ENCODE measurements at places on chromosomes 1 and 21.

GRCh38 chr1:204658295-204658694 lies 27.2 kb downstream of the LRRN2 start:
- no peak for DNase-seq

DNA sequence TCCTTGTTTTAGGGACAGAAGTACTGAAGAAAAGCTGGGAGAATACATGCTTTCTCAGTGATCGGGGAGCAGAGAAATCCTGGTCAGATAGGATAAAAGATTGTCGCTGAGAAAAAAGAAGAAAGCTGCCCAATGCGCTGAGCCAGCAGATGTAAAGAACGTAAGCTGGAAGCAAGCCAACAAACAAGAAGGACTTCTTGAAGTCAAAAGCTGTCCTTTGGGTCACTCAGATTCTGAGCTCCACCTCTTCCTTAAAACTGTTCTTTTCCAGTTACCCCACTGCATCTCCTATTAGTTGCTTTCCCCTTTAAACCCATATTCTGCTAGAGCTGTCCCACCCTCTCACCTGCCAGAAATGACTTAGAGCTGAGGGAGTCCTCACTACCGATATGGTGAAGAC lies 64.8 kb downstream of the GPR137B start:
- DNase-seq = no peak

DNA sequence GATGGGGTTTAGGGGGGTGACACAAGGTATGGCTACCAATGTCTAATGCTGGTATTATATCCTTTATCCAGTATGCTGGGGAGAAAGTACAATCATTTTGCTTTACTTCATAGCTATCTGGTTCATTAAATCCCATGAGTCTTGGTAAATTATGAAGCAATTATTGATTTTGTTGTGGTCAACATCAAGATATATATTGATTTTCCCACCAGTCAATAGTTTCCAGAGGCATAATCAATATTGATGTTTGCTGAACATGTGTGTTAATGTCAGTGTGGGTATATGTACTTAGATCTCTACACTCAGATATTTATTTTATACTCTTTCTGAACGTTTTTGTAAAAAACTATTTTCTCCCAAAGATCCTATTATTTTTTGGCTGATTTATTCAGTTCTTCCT lies 155.5 kb downstream of the BACH1 start:
- DNase-seq = no peak

DNA sequence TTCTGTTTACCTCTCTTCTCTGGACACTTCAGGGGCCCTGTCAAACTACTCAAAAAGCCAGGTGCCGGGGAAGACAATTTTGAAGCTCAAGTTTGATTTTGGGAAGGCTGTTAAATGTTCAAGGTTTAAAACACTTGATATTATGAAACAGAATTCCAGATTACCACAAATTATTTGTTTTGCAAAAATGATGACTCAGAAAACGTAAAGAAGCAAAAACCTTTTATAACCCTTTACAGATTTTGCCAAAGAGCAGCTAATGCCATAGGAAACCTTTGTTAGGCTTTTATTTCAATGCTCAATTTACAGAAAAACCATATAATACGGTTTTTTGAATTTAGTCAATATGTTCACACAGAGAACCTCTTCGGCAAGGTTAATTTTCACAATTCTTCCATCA lies 593.4 kb upstream of the ZP4 start:
- no peak for DNase-seq

DNA sequence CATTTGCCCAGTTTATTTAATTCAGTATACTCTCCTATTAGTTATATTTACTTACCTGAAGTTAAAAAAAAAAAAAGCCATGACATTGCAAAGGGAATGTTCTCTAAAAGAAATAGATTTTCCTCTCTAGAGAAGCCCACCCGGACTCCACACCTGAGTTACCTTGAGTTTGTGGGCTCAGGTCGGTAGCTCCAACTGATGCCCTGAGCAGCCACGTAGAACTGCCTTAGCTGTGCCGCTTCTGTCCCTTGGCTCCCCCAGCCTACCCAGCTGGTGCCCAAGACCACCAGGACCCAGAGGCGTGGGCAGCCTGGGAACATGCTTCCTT lies 250 bp downstream of the F5 start:
- DNase-seq = no peak

DNA sequence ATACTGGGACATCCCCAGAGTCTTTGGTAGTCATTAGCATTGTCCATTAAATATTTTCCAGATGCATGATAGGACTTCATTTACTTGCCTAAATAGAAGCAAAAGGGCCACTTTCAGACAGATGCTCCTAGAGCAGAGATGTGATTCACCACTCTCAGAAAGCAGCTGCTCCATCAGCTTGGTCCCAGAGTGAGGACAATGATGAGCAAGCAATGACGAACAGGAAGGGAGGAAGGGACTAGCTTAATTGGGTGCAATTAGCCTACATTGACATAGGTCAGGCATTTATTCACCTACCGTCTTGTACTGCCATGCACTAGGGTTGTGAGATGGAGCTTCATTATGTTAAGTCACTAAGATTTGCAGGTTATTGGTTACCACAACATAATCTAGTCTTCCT lies 85.1 kb upstream of the PLXNA2 start:
- no peak for DNase-seq

DNA sequence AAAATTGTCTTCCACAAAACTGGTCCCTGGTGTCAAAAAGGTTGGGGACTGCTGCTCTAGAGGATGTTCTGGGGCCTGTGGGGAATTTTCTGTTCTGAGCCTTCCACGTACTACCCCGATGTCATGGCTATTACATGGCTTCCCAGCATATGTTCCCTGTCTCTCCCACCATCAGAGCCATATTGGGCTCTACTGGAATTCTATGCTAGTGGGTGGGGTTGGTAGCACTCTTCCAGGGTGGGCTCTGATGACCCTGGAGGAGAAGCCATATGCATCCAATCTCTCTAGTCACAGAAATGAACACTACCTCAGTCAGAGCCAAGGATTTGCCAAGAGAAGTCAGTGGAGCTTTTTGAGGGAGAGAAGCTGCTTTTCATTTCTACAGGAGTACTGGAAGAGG lies 47.9 kb downstream of the SRRM1 start:
- DNase-seq = no peak

- DNase-seq = no peak
Observed at GRCh38 chr1:69197816-69198215, 369.9 kb upstream of the LRRC7 start.

- DNase-seq = no peak
Observed at GRCh38 chr1:91591175-91591974, 90.7 kb downstream of the CDC7 start.

- no peak for DNase-seq
Observed at GRCh38 chr1:219443763-219444162, 169.1 kb downstream of the ZC3H11B start.

DNA sequence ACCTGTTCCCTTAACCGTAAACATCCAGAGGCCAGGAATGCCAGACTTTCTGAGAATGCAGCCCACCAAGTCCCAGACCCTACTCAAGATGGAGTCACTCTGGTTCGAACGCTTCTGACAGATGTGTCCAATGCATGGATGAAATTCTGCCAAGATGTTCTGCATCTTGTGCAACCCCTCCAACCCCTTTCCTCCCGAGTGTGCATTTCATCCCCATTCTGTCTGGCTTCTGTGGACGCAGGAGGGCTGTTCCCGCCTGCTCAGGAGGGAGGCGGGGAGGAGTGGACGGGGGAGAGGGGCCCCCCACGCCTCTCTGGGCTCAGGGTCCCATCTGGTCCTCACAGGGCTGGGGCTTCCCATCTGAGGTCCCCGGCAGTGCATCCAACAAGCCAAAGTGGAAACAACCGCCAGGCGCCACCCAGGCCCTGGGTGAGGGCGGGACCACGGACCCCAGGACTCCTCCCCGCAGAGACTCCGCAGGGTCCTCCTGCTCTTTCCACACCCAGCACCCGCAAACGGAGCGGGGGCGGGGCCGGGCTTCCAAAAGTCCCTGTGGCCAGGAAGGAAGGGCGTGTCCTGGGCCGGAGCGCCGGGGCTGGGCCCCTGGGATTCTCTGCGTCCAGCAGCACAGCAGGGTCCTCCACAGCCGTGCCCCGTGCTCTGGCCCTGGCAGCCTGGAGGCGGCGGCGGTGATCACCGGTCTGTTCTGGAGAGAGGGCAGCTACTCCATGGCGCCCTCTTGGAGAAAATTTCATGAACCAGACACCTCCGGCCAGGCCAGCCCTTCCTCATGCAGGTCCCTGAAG lies 27.8 kb upstream of the SUMO3 start:
- DNase-seq = peak; percentile 36

- no peak for DNase-seq
Observed at GRCh38 chr21:45030682-45031570, 43.5 kb upstream of the ADARB1 start.

- DNase-seq = no peak
Observed at GRCh38 chr1:212638492-212639151, 30.1 kb downstream of the ATF3 start.

- no peak for DNase-seq
Observed at GRCh38 chr1:111770916-111771315, 15.2 kb downstream of the DDX20 start.

Data from DMS153 (cell line).